Stimulated activated CD8-positive, alpha-beta memory T cell treated with anti-CD3 and anti-CD28 coated beads, Interleukin-7, amount 100 ng/mL, for 1 hour (primary cell): ENCODE measurements at places on chromosomes 2 and 18.

DNA sequence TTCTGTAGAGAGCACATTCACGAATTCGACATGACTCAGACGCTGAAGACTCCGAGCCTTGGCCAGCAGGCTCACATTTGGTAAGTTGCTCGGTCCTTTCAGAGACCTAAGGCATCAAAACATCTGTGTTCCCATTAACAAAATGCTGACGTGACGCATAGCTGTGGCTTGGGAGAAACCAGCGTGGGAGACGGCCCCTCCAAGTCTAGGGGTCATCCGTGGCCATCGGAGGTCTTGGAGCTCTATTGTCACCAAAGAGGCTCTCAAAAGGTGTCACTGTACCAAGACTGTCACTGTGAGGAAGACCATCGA, 14.9 kb downstream of the FBLN7 start:
- DNase-seq = no peak

GRCh38 chr2:232320443-232320803, 58.1 kb upstream of the ALPP start:
- DNase-seq = no peak

DNA sequence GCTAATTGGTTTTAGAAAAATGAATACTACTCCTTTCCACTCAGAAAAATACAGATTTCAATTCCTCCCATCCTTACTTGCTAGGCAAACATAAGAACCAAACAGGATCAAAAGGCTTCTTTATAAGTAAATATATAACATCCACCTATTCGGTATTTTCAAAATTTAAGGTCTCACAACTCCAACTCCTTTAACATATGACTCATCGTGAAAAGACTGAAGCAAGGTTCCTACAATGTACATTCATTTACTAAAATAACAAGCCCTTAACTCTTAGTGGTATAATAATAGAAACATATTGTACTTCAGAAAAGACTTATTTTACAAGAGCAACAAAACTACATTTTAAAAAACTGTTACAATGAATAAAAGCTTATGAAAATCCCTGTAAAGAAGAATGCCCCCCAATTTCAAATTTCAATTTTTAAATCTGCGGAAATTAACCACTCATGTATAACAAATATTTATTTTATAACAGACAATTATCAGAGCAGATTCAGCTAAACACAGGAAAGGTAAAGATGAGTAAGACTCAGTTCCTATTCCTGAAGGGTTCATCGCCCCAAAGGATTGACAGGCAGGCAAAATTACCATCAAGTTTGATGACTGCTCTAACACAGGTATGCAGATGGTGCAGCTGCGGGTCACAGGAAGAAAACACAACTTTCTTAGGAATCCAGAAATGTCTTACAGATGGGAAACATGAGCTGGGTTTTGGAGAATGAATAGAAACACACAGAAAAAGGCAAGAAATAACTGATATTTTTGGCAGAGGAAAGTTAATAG, 96.4 kb downstream of the COBLL1 start:
- no peak for DNase-seq

- DNase-seq = no peak
Measured at GRCh38 chr18:23718243-23718720, 29.0 kb downstream of the LAMA3 start.
